Hepatocyte (in vitro differentiated cells): ENCODE measurements at places on chromosomes 6 and 20. TPM values are rescaled to one million over a fixed set of nuclear protein-coding genes. Genes with fewer than 3 reads are reported as not detected.

GRCh38 chr6:136474241-136474640 lies 76.0 kb downstream of the MAP7 start:
- no peak overlapping the region for H3K27ac ChIP-seq
- DNase-seq, result no peak
- H3K36me3 ChIP-seq, result no peaks in the 10 kb centered on the region
- H3K4me3 ChIP-seq, result no peak overlapping the region

DNA sequence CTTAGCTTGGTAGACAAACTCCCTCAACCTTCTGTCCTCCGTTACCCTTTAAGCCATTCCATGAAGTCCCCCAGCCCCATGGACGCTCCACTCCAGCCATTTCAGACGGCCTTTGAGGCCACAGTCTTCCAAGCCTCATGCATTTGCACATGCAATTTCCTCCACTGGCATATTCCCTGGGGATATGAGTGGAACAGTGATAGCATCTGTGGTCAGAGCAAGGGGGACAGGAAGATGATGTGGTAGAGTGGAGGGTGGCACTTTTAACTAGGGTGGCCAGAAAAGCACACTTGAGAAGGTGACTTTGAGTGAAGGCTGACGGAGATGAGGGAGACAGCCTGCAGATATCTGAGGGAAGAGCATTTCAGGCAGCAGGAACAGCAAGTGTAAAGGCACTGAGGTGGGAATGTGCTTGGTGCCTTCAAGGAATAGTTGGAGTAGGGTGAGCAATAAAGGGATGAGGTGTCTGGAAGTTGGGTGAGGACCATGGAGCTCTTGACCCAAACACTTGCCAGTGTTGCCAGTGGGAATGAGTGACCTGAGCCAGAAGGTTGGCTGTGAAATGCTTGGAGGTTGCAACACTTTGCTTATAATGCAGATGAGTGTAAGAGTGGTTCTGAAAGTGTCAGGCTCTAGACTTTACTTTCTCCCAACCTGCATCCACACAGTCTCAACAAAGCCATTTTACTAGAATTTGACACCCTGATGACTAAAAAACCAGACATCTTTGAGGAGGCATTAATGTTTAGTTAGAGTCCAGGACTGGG lies 275.6 kb upstream of the SUPT3H start:
- H3K27ac ChIP-seq, result no peak overlapping the region
- no peaks in the 10 kb centered on the region for H3K36me3 ChIP-seq
- no peak overlapping the region for H3K4me3 ChIP-seq
- peaks cover 3% of the 10 kb centered on the region for H3K27me3 ChIP-seq
- no peak for DNase-seq

DNA sequence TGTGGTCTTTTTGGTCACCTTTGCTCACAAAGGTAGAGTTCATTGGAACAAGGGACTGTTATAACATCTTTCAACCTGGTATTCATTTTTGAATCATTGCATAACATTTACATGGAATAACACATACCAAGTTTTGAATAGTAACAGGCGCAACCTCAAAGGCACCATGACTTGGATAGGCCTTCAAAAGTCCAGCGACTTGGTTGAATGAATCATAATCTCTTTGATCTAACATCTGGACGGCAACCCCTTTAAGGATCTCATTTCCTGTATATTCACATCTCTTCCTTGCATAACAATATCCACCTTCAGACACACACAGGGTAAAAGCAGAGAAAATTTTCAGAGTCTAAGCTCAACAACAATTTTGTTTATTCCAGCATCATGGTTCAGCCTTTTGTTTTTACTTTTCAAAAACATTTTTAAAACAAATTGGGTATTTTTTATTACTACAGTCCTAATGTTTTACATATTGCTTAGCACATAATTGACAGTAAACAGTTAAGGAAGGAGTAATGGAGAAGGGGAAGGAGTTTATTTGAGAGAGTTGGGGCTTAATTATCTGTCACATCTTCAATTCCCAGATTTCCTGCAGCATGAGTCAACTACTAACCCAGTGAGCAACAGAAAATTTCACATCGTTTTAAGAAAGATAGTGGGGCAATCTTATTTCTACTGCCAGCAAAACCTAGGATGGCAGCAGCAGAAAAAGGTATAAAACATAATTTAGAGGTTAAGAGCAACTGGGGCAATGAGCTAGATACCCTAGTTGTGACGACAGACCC lies 41.8 kb upstream of the F13A1 start:
- H3K27ac ChIP-seq, result no peak overlapping the region
- peaks cover 6% of the 10 kb centered on the region for H3K27me3 ChIP-seq
- no peak for DNase-seq
- H3K4me3 ChIP-seq, result no peak overlapping the region
- no peaks in the 10 kb centered on the region for H3K36me3 ChIP-seq

DNA sequence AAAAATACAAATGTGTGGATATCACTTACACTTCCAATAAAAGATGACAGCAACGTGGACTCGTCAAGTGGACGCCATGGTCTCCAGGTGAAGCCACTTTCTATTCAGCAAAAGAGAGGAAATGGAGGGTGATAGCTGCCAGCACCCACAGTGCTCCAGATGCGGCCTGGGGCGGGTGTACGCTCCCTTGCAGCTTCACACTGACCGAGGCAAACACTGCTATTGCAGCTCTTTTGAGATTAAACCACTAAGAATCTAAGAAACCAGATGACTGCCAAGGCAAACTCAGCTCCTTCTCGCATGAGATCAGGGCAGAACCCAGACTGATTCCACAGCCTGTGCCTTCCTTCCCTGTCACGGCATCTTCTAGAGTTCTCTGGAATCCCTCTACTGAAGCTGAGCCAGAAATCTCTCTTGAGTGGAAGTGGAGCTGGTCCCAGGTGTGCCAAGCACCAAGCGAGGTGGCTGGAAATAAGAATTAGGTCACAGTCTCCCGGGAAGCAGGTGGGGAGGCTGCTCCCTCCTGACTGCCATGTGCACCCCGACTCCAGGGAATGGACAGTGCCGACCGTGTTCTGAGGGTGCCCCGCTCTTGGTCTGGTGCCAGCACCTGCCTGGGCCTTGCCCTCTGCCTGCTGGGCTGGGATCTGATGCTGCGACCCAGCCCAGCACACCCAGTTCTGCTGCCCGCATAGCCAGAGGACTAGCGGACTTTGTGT lies 90.1 kb upstream of the AFDN start:
- no peak for DNase-seq
- H3K36me3 ChIP-seq, result no peaks in the 10 kb centered on the region
- no peaks in the 10 kb centered on the region for H3K4me1 ChIP-seq
- no peaks in the 10 kb centered on the region for H3K27me3 ChIP-seq
- H3K4me3 ChIP-seq, result no peak overlapping the region

DNA sequence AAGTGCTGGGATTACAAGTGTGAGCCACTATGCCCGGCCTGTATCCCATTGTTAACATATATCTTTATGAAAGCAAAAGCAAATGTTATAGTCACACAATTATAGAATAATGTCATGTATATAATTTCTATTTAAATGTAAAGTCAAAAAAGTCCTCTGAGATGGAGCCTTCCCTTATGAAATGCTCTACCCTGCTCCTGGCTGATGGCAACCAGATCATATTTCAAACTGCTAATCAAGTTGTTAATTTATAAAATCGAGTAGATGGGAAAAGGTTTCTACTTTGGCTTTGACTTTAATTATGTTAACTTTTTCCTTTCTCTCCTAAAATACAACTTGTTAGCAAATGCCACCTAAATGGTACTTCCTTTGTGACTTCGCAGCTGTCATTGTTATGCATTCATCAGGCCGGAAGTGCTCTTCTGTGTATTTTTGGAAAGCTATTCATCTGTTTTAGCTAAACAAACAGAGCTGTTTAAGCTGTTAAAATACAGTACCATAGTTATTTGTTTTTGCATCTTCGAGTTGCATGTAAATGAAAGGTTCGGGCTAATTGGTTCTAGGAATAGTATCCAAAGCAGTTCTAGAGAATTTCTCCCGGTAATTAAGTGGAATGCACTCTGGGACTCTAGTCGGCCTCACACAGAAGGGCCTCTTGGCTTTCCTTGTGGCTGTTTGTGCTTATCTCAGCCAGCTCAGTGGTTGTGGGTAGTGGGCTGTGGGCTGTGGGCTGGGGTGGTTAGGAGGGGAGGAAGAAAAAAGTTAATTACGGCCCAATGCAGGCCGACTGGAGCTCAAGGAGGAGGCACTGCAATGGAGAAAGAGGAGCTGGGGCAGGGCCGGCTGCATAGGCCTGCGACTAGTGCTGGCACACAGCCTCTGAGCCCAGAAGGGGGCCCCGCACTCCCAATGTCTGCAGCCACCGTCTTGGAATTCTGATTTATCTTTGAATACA lies 34.8 kb downstream of the SLC35D3 start:
- H3K4me1 ChIP-seq, result peaks cover 3% of the 10 kb centered on the region
- no peak for DNase-seq
- peaks cover 5% of the 10 kb centered on the region for H3K27me3 ChIP-seq
- no peak overlapping the region for H3K4me3 ChIP-seq
- no peaks in the 10 kb centered on the region for H3K36me3 ChIP-seq
- H3K27ac ChIP-seq, result no peak overlapping the region

GRCh38 chr6:44020664-44021425 lies 106.4 kb downstream of the MRPL14 start:
- H3K4me3 ChIP-seq, result no peak overlapping the region
- H3K4me1 ChIP-seq, result no peaks in the 10 kb centered on the region
- no peaks in the 10 kb centered on the region for H3K36me3 ChIP-seq
- H3K27ac ChIP-seq, result no peak overlapping the region

NKX2-4 gene
- not detected in 2 replicates for total RNA-seq

DNA sequence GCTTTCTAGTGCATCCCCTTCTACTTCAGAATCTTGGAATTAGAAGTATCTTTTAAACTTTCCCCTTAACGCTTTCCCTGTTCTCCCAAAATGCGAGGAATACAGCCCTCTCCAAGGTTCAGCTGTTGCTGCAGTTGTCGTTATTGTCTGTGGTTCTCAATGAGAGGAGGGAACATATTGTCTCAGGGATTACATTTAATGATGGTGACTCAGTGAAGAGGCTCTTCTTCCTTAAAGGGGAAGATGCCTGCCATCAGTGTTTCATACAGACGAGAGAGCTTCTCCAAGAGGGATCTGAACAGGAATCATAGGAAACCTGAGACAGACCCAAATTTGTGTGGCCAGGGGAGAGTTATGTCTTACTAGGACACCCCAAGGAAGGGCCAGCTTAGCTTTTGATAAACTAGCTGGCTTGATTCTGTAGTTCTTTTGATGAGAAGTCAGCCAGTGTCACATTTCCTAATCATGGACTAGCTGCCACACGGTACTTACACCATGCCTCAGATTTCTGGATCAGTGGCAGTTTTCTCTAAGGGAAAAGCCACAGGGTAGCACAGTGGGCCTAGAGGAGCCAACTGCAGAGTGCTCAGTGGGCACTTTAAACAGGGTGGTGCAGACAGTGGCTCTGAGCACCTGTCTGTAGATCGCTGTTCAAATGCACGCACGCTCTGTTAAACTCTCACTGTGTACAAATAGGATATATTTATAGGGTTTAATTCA lies 59.7 kb upstream of the TMEM181 start:
- no peak for DNase-seq
- H3K4me3 ChIP-seq, result no peak overlapping the region
- H3K27ac ChIP-seq, result no peak overlapping the region
- no peaks in the 10 kb centered on the region for H3K4me1 ChIP-seq
- H3K27me3 ChIP-seq, result no peaks in the 10 kb centered on the region
- H3K36me3 ChIP-seq, result peaks cover 3% of the 10 kb centered on the region

CD24 gene
- total RNA-seq, result 560 and 576 TPM in 2 replicates

GRCh38 chr20:57908704-57909630 lies 199.2 kb upstream of the PMEPA1 start:
- H3K27ac ChIP-seq, result no peak overlapping the region

SLC35F1 gene
- 0.24 and 0.43 TPM in 2 replicates for total RNA-seq

CST5 gene
- total RNA-seq, result 1.3 TPM in 1 of 2 replicates, not detected in the other

DNA sequence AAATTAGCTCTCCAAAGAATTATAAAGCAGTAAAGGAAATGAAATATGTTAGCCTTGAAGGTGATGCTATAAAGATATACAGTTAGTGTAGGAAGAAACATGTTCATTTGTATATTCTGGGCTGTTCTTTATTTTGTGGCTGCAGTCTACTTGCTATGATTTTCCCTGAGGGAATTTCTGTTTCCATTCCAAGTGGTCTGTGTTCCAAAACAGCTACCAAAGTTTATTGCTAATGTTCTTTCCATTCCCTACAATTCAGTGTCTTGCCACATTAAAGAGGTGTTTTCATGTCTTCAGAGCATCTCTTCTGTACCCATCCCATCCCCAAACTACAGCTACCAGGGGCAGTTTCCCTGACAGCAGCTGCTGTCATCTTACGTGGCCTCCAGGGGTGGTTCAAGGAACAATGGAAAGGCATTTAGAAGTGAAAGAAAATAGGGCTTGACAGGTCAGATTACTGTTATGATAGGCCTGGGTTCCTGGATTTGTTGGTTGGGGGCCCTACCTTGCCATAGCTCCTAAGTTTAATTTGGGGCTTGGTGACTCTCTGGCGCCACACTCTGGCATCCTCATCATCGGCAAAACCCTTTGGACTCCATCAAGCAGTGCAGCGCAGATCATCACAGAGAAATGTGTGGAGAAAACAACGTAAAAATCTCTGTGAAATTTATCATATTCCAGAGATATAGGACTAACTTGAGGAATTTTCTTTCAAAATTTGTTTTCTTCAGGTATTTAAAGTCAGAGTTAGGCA lies 33.8 kb upstream of the AIG1 start:
- no peaks in the 10 kb centered on the region for H3K27me3 ChIP-seq
- no peaks in the 10 kb centered on the region for H3K36me3 ChIP-seq
- no peak overlapping the region for H3K4me3 ChIP-seq
- H3K4me1 ChIP-seq, result no peaks in the 10 kb centered on the region
- DNase-seq, result peak; percentile 20

SCUBE3 gene
- 6.1 and 8.7 TPM in 2 replicates for total RNA-seq

PAK5 gene
- 0.76 and 0.97 TPM in 2 replicates for total RNA-seq

DNA sequence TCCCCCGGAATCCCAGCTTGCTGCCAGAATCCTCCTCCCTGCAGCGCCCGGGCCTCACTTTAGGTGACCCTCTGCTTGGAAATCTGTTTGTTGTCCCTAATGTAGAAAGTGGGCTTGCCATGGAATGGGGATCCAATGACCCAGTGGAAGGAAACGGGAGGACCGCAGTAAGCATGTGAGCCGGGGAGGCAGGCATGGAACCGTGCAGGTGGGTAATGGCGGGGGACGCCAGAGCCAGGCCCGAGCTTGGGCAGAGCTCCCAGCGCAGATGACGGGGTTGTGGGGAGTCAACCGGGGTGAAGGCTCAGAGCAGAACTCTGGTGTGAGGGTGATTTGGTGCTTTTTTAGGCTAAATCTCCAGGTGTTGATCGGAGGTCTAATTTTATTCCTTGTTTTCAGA lies 188.3 kb downstream of the QKI start:
- no peak overlapping the region for H3K27ac ChIP-seq
- DNase-seq, result no peak
- no peaks in the 10 kb centered on the region for H3K36me3 ChIP-seq
- no peaks in the 10 kb centered on the region for H3K27me3 ChIP-seq
- no peak overlapping the region for H3K4me3 ChIP-seq

DNA sequence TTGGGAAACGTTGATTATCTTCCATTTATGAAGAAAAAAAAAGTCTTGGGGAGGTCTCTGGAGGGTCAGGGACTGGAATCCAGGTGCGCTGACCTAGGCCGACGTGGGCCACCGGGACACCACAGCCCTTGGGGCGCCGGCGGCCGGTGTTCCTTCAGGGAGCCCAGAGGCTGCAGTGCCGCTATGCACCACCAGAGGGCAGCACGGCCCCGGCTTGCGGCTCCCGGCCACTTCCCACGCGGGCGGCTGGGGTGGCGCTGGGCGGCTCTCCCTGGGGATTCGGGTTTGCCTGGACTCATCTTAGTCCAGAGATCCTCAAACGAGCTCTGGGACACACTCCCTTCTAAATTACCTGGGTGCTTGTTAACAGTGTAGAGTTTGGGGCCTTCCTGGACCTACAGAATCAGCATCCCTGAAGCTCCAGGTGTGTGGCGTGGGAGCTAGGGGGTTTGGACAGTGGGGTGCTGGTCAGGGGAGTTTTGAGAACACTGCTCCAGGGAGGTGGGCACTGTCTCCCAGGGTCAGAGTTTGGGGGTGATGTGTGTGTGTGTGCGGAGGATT lies 23.0 kb upstream of the GTSF1L start:
- no peaks in the 10 kb centered on the region for H3K27me3 ChIP-seq
- H3K36me3 ChIP-seq, result no peaks in the 10 kb centered on the region
- no peak overlapping the region for H3K27ac ChIP-seq

KIF25 gene
- total RNA-seq, result 0.40 TPM in 1 of 2 replicates, not detected in the other
